NCI-H774 (cell line): ENCODE measurements at places on chromosomes 12 and 14.
A peak's percentile ranks its signal among the peaks of the same experiment; 100 is the strongest.

DNA sequence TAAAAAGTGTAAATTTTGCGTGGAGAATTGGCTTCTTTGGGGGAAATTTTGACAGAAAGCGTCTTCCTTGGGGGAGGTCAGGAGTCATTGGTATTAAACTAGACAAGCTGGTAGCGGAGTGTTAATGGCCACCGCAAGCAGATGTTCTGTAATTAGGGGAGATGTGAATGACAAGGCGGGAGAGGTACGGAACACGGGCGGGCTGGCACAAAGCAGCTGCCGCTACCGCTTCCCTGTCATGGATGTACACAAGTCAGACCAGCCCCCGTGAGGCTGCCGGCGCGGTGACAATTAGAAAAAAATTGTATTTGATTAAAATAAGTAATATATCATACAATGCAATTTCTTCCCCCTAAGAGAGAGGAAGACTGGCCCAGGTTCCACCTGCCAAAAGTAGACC, 501.6 kb downstream of the VRK1 start:
- no peak for DNase-seq

GRCh38 chr12:51128919-51129318, 44.0 kb downstream of the TFCP2 start:
- DNase-seq, result no peak

- DNase-seq, result no peak
Measured at GRCh38 chr12:91901381-91902074, 244.1 kb downstream of the BTG1 start.

- DNase-seq, result no peak
Measured at GRCh38 chr12:96300064-96300463, 100.2 kb downstream of the CDK17 start.

DNA sequence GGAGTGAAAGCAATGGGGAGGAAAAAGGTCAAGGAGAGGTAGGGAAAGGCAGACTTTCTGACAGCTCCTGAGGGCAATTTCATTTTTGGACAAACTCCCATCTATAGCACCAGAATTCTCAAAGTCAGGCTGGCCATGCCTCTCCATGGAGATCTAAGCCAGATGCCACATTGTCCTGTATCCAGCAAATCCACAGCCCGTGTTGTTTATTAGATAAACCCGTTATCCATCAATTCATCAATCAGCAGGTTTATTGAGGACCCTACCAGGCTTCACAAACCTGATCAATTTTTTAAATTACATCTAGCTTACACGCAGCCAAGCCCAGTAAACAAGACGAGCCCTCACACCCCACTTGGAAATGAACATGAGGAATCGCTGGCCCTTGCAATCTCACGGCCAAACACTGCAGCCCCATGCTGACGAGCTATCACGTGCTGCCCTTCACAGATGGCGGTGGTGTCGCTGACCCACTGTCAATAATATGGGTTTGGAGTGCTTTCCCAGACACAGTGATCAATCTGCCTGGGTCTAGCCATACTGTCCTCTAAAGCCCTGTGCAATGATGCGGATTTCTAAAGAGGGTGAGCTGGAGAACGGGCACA, 332.9 kb downstream of the DPF3 start:
- DNase-seq, result no peak

DNA sequence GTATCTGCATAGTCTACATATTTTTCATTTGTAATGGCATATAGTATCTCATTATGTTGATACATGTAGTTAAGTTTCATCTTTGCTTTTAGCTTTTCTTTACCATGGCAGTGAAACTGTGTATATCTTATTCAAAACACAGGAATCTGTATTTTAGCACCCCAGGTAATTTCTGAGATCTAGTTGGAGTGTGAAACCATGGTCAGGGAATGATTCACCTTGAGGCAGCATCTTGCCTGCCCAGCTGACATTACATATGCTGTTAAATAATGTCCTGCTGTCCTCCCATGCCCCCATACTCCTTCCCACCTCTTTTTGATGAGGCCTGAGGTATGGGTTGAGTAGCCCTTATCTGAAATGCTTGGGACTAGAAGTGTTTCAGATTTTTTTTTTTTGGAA, 125.4 kb upstream of the ATF1 start:
- no peak for DNase-seq

- DNase-seq, result no peak
Measured at GRCh38 chr12:19910681-19911080, 457.7 kb upstream of the PDE3A start.

GRCh38 chr12:112823582-112824149, 32.1 kb downstream of the RPH3A start:
- no peak for DNase-seq

GRCh38 chr12:85627584-85627983, 208.6 kb downstream of the RASSF9 start:
- no peak for DNase-seq

- DNase-seq, result no peak
Measured at GRCh38 chr12:24888813-24889212, 60.1 kb downstream of the BCAT1 start.

DNA sequence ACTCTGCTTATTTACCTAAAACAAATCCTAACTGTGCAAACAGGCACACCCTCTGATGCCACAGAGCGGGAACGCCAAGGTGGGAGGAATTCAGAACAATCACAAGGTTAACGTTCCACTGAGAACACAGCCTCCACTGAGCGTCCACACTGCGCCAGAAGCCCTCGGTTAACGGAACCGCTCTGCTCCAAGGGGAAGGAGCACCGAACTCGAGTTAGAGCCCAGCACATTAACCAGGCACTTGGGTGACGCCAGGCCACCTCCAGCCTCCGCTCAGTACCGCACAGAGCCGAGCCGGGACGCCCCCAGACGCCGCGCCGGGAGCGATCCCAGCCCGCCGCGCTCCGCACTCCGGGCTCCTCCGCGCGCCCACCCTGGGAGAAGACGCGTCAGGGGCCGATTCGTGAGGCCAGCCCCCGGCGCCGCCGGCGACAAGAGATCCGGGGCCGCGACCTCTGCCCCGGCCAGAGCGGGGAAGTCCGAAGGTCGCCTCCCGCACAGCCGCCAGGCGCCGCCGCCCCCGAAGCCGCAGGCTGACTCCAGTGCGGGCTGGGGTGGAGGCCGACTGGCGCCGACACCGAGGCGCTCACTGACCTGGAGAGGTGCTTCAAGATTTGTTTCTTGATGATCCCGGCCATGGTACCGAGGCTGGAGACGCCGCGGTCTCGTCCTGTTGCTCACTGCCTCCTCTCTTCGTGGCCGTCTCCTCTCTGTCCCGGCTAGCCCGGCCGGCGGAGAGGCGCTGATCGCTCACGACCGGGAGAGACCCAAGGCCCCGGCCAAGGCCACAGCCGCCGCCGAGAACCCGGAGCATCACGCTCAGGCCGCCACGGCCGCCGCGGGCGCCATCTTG, 450 bp downstream of the BLTP3B start:
- peak; percentile 18 for DNase-seq

DNA sequence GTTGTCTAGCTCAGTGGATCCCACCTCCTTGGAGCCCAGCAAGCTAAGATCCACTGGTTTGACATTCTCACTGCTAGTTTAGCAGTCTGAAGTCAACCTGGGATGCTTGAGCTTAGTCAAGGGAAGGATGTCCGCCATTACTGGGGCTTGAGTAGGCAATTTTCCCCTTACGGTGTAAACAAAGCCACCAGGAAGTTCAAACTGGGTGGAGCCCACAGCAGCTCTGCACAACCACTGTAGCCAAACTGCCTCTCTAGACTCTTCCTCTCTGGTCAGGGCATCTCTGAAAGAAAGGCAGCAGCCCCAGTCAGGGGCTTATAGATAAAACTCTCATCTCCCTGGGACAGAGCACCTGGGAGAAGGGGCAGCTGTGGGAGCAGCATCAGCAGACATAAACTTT, 16.7 kb upstream of the TAS2R43 start:
- DNase-seq, result no peak

DNA sequence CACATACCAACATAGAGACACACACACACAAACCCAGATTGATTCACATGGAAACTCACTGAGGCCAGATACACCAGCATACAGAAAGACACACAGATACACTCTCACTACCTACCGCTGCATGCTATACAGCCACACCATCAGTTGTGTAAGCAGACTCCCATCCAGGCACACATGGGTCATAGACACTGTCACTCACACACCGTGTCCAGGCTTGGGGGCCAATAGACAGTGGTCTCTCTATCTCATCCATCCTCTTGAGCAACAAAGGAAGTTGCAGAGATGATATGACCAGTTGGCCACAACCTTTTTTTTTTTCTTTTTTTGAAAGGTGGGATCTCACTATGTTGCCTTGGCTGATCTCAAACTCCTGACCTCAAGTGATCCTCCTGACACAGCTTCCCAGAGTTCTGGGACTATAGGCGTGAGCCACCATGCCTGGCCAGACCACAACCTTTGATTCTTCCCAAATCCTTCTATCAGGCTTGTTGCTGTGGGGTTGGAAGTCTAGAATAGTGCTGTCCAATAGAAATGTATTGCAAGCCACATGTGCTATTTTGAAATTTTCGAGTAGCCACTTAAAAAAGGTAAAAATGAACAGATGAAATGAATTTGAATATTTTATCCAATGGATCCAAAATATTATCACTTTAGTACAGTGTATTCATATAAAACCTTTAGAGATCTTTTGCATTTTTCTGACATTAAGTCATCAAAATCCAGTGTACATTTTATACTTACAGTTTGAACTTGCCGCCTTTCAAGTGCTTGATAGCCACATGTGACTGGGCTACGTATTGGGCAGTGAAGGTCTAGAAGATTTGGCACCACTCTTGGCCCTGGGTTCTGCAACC, 7.4 kb downstream of the LRP1-AS start:
- no peak for DNase-seq

GRCh38 chr12:62190689-62191490, 69.3 kb upstream of the USP15 start:
- no peak for DNase-seq

GRCh38 chr12:53966085-53966384, 6.9 kb upstream of the HOXC11 start:
- DNase-seq, result no peak

DNA sequence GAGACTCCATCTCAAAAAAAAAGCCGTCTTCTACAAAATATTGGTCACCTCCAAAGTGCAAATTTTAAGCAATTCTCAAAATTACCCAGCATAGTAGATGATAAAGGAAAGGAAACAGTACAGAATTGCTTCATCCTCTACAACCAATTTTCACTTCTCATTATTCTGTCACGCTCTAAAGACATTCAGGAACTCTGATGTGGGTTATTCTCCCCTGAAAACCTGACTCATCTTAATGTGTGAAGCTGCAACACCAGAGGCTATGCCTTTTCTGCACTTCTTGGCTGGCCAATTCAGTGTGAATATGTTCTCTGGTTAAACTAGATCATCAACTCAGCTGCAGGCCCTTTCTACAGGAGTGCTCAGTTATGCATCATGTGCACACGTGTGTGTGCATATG, 11.0 kb downstream of the PTGER2 start:
- DNase-seq, result no peak

DNA sequence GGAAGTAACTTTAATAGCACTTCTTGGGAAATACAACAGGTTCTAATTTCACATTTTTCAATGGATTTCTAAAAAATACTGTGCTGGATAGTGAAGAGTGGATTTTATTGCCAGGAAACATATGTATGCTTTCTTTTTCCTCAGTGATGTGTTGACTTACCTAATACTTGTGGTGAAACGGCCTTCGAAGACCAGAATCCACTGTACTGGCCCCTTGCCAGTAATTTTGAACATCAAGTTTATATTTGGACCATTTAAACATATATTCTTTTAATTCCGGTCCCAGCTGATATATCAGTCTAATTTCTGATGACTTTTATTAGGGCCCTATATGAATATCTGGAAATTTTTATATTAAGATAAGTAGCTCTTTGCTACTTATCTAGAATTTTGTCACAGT, 1.8 kb downstream of the MSRB3 start:
- DNase-seq, result no peak

DNA sequence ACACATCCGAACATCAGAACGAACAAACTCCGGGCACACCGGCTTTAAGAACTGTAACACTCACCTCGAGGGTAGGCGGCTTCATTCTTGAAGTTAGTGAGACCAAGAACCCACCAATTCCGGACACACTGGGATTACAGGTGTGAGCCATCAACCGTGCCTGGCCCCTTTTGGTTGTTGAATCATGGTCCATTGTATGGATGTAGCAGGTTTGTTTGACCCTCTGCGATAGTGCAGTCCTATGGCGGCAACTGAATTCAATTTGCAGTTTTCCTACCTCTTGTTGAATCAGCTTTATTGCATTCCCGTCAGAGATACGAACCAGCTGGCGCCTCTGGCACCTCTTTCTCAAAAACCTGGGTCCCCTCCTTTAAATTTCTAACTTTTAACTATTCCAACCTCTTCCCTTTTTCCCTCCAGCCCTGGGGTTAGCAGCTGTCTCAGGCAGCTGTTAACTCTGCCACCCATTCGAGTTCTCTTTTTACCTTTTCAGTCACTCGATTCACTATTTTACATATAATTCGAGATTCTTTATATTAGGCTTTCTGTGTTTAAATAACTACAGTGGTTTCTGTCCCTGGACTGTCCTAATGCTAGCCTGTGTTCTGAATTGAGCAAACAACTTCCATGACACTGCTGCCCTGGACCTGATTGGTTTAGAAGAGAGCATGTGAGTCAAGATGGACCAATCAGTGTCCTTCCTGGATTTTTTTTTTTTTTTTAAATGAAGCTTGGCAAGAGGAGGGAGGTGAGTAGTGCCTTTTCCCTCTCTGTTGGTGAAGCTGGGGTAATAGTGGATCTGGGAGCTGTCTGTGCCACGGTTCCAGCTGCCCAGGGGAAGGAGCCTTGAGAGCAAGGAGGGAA, 261.5 kb downstream of the PCNX1 start:
- no peak for DNase-seq

DNA sequence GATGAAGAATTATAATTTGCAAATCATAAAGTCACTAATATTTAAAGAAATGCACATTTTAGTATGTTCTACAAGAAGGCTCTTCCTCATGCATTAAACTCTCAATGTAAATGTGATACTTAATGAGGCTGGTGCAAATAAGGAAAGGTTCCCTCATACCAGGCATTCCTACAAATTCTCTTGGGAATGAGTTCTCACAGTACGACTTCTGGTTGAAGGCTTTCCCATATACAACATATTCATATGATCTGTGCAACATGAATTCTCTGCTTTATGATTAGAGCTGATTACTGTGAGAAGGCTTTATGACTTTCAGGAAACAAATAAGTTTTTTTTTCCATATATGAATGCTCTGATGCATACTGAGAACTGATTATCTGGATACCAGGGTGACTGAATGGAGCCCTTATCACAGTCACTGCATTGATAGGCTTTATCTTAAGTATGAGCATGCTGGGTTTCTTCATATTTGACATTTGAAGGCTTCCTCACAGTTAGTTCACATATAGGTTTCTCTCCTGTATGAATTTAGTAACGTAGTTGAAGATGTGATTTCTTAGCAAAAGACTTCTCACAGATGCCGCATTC, 293.9 kb downstream of the RAD51B start:
- no peak for DNase-seq

DNA sequence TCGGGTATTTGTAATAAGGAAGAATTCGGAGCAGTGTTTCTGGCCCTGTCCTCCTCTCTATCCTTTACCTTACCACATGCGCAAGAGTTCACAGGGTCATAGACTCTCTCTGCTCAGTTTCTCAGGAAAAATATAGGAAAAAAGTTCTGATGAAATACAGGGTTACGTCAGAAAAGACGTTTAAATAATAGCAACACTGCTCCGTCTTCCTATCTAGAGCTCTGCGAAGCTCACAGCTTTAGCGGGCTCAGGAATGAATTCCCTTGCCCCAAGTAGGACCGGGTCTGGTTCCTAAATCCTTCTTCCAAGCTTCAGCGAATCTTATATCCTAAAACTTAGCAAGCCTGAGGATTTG, 365 bp downstream of the CCDC59 start:
- DNase-seq, result no peak

GRCh38 chr12:114704096-114704495, 20.1 kb upstream of the TBX3 start:
- no peak for DNase-seq
